ENCODE measurements at places on chromosomes 1 and 21. TPM values are rescaled to one million over a fixed set of nuclear protein-coding genes. Genes with fewer than 3 reads are reported as not detected.

- H3K27me3 ChIP-seq = peaks cover 29% of the 10 kb centered on the region
- H3K27ac ChIP-seq = no peak overlapping the region
- no peak for DNase-seq
- no peak overlapping the region for H3K4me3 ChIP-seq
These were observed 260.0 kb upstream of the KAZN start for GRCh38 chr1:14338509-14338908.

DNA sequence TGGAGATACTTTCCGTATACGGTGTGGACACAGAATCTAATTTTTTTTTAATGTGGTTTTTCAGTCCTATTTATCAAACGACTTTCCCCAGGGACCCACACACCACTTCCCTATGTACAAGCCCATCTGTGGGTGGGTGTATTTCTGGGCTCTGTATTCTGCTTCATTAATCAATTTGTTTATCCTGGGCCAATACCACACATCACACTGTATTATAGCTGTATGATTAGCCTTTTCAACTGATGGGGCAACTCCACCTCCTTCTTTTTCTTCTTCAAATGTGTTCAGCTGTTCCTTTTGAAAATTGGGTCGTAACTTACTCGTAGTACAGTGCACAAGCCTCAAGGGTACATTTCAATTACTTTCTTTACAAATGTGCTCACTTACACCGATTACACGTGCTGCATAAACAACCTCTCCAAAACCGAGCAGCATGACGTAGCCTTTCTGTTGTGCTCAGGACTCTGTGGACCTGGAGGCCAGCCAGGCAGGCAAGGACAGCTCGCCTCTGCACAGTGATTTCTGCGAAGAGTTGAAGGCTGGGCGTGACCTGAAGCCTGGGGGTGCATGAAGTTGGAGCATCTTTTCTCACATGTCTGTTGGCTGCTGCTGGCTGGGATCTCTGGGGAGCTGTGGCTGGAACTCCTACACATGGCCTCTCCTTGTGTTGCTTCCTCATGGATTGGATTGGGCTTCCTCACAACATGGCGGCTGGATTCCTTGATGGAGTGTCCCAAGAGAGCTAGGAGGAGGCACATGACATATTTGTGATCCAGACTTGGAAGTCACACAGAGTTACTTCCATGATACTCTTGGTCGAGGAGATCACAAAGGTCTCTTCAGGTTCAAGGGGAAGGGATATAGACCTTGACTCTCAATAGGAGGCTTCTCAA lies 126.5 kb downstream of the CRYAA start:
- peaks cover 8% of the 10 kb centered on the region for H3K27me3 ChIP-seq
- no peak for DNase-seq
- H3K27ac ChIP-seq = no peak overlapping the region
- no peak overlapping the region for H3K4me3 ChIP-seq
- no peaks in the 10 kb centered on the region for H3K36me3 ChIP-seq

- H3K27me3 ChIP-seq = no peaks in the 10 kb centered on the region
- peaks cover 5% of the 10 kb centered on the region for H3K36me3 ChIP-seq
- peak overlapping the region; percentile 76 for H3K27ac ChIP-seq
- H3K4me3 ChIP-seq = no peak overlapping the region
- H3K4me1 ChIP-seq = peaks cover 7% of the 10 kb centered on the region
- no peak for DNase-seq
These were observed 35.3 kb upstream of the DNASE2B start for GRCh38 chr1:84363019-84363418.

GRCh38 chr1:181190364-181191035 lies 102.0 kb downstream of the IER5 start:
- no peak overlapping the region for H3K27ac ChIP-seq
- peaks cover 56% of the 10 kb centered on the region for H3K27me3 ChIP-seq
- H3K4me1 ChIP-seq = no peaks in the 10 kb centered on the region
- H3K36me3 ChIP-seq = no peaks in the 10 kb centered on the region
- DNase-seq = no peak

- peaks cover 31% of the 10 kb centered on the region for H3K27me3 ChIP-seq
- H3K4me3 ChIP-seq = no peak overlapping the region
- H3K27ac ChIP-seq = no peak overlapping the region
- no peaks in the 10 kb centered on the region for H3K36me3 ChIP-seq
- no peaks in the 10 kb centered on the region for H3K4me1 ChIP-seq
These were observed 46.3 kb downstream of the EIF2D start for GRCh38 chr1:206565995-206566394.

GRCh38 chr1:160129046-160129445 lies 13.5 kb downstream of the ATP1A2 start:
- no peak for DNase-seq
- H3K36me3 ChIP-seq = no peaks in the 10 kb centered on the region
- no peak overlapping the region for H3K27ac ChIP-seq
- H3K4me1 ChIP-seq = peaks cover 3% of the 10 kb centered on the region
- H3K27me3 ChIP-seq = peaks cover 11% of the 10 kb centered on the region

GRCh38 chr1:44777547-44777946 lies 2.2 kb downstream of the RPS8 start:
- no peak for DNase-seq
- H3K36me3 ChIP-seq = peaks cover 28% of the 10 kb centered on the region
- peaks cover 18% of the 10 kb centered on the region for H3K4me1 ChIP-seq
- peak overlapping the region; percentile 91 for H3K27ac ChIP-seq
- H3K27me3 ChIP-seq = no peaks in the 10 kb centered on the region

DNA sequence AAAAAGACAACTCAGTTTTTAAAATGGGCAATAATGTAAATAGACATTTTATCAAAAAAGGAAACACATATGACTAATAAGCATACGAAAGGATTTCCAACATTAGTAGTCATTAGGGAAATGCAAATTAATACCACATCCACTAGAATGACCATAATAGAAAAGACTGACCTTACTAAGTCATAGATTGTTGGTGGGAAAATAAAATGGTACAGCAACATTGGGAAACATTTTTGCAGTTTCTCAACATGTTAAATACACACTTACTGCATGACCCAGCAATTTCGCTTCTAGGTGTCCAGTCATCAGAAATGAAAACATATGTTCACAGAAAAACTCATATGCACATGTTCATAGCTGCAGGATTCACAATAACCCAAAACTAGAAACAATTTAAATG lies 29.9 kb upstream of the SLC44A3 start:
- DNase-seq = no peak
- peaks cover 19% of the 10 kb centered on the region for H3K4me1 ChIP-seq
- H3K27me3 ChIP-seq = no peaks in the 10 kb centered on the region
- no peak overlapping the region for H3K27ac ChIP-seq

Gene CD247
- not detected for total RNA-seq

Gene PAPPA2
- total RNA-seq = 4.1 TPM

Gene GBP2
- total RNA-seq = not detected

Gene RAD54L
- total RNA-seq = 17.3 TPM

Gene PSRC1
- total RNA-seq = 26.1 TPM
